ENCODE measurements at places on chromosomes 4 and X.

- no peak for DNase-seq
Observed at GRCh38 chr4:107130157-107130556, 94.0 kb upstream of the DKK2 start.

GRCh38 chrX:154308108-154308946, 12.7 kb downstream of the TKTL1 start:
- peak; percentile 89 for DNase-seq

DNA sequence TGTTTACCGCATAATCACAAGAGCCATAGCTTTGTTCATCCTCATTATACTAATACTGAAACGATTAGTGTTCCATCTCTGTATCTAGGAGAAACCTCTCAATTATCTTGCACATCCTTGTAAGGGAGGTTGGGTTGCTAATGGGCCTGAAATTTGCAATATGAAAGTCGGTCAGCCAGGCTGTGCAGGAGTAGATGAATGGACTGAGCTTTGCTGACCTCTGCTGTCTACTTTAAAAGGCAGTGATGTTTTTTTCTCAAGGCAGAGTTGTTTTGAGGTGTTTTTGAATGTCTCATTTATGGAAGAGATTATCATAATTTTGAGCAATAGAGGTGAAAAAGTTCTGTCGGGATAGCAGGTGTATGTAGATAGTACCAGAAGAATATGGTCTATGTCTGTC, 47.9 kb upstream of the LINC00632 start:
- no peak for DNase-seq

- DNase-seq = no peak
Observed at GRCh38 chr4:45855857-45856256, 268.0 kb downstream of the GABRG1 start.

- no peak for DNase-seq
Observed at GRCh38 chrX:3119376-3119775, 78.1 kb downstream of the ARSF start.

DNA sequence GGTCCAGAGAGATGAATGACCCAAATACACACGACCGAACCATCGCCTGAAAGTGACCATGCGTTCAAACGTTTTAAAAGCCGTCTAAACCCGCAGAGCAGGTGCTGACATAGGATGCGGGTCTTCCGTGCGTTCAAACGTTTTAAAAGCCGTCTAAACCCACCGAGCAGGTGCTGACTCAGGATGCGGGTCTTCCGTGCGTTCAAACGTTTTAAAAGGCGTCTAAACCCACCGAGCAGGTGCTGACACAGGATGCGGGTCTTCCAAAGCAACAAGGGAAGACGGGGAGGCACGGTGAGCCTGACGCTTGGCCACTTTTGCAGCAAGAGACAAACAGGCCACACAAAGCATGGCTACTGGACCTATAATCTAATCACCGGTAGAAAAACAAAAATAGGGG, 47.2 kb downstream of the GAK start:
- DNase-seq = no peak

GRCh38 chrX:132433001-132433400, 55.8 kb downstream of the MBNL3 start:
- no peak for DNase-seq

DNA sequence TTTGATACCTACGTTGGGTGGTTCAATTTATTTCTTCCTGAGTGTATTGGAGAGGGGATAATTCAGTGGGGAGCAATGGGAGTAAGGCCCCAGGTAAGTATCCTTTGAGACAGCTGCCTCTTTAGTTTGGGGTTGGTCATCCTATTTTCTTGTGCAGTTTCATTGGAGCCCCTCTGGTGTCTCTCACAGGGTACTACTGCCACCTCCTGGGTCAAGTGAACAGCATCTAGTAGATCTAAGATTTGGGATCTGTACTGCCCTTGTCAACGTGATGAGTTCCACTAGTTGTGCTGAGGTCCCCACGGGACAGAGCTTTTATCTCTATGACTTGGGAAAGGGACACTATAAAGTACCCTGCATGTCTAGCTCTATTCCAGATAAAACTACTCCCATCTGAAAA, 80.6 kb downstream of the PBDC1 start:
- DNase-seq = peak; percentile 3

GRCh38 chr4:43680421-43680820, 768.2 kb downstream of the KCTD8 start:
- DNase-seq = no peak

DNA sequence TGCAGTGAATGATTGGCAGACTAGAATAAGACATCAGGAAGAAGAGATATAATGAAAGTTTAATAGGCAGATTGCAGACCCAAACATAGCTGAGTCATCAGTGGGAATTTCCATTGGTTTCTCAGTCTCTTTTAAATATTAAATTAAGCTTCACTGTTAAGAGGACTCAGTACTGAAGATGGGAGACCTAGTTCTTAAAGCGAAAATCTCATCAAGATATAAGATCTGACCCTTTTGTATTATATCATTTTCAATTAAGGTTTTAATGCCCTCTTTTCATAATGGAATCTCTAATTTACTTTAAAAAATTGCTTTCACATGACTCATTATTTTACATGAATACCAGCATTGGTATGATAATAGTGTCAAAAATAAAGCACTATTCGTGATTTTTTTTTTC, 168.9 kb upstream of the ATOH1 start:
- DNase-seq = no peak

DNA sequence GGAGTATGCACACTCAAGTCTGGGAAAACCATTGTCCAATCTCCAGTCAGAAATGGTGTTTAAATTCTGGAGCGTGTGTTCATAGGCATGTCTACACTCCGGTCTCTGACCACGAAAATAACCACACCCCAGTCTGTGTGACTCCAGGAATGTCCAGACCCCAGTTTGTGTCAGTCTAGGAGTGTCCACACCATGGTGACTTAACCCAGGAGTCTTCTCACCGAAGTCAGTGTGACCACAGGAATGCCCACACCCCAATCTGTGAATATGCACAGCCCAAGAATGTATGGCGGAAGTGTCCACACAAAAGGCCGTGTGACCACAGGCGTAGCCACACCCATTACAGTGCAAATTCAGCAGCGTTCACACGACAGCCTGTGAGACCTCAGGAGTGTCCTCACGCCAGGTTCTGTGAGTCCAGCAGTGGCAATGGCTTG, 11.4 kb downstream of the FTSJ1 start:
- no peak for DNase-seq

GRCh38 chr4:8058031-8058479, 100.6 kb downstream of the ABLIM2 start:
- no peak for DNase-seq

DNA sequence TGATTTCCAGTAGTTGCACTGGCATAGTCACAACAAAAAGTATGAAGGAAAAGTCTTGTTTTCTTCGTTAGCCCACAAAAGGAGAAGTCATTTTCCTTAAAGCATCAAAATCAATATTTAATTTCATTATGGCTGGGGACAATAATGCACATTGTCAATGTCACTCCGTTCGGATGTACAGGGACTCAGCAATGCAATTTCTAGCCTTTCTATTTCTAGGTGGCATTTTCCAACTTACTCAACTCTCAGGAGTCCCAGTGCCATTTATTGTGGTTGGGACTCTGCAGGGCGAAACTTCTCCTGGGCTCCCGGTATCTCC, 99.6 kb downstream of the CEP135 start:
- no peak for DNase-seq

- no peak for DNase-seq
Observed at GRCh38 chrX:84336646-84337045, 148.6 kb upstream of the RPS6KA6 start.

DNA sequence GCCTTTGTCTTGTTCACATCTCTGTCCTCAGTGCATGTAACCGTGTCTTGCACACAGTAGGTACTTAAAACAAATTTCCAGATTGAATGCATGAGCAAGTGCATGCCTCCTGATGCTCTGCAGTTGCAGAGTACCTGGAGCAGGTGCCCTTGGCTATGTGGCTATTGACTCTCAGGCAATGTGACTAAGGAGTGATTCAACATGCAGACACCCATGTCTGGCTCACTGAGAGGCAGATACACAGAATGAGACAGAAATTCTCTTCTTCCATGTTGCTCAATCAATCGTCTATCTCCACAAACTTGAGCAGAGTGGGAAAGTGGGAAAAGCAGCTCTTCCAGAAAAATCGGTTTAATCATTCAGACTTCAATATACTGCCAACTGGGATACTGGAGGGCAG, 111.0 kb downstream of the CHRDL1 start:
- DNase-seq = no peak

- DNase-seq = no peak
Observed at GRCh38 chrX:68647156-68647957, at the start of gene STARD8. Gene STARD8 (plus strand): TSS chrX:68647666. CDS start chrX:68647883, 217 bp downstream.

GRCh38 chr4:83323136-83323535, 11.5 kb downstream of the HPSE start:
- no peak for DNase-seq

- DNase-seq = no peak
Observed at GRCh38 chrX:111823703-111824102, 52.3 kb upstream of the TRPC5OS start.

DNA sequence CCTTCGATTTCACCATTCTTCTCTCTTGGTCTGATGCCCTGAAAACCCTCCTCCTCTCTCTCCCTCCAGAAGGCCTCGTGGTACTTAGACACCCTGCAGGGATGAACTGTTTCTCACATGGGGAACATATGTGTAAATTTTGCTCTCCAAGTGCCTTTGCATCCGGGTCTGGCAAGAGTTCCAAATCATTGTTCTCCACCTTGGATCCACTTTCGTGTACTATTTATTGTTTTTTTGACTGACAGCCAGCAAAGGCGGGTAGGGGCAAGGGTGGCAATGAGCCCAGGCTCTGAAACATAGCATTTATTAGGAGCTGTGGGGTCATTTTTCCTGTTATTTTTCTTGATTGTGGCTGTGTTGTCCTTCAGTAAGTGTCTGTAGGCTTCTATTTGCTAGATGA, 81.7 kb downstream of the RTL5 start:
- no peak for DNase-seq

- no peak for DNase-seq
Observed at GRCh38 chrX:31036895-31037294, 34.9 kb downstream of the FTHL17 start.

DNA sequence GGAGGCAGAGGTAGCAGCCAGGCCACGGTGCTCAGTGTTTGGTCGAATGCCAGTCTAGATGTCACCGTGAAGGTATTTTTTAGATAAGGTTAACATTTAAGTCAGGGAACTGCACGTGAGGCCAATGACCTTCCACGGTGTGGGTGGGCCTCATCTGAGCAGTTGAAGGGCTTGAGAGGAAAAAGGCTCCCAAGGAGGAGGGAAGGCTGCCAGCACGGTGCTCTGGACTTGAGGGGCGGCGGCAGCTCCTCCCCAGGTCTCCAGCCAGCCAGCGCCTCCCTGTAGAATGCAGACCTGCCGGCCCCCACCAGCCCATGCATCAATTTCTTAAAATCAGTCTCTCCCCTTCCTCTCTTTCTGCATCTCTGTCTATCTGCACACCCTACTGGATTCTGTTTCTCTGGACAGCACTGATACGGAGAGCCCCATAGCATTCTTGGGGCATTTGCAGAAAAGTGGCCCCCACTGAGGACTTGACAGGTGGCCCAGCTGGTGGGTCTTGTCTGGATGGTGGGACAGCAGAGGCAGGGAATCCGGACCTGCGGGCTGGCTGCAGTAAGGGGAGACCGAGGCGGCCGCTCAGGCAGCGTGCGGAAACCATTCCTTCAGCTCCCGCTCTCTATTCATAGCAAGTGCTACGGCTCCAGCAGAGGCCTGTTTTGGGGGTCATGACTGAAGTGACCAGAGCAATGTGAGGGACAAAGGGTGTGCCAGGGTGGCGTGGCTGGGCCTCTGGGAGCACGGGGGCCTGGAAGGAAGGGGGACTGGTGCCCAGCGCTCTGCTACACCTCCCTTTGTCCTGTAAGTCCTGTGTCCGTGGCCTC, 7.9 kb upstream of the RGS12 start:
- DNase-seq = no peak

- no peak for DNase-seq
Observed at GRCh38 chrX:107773906-107774435, 1.6 kb downstream of the TSC22D3 start.

DNA sequence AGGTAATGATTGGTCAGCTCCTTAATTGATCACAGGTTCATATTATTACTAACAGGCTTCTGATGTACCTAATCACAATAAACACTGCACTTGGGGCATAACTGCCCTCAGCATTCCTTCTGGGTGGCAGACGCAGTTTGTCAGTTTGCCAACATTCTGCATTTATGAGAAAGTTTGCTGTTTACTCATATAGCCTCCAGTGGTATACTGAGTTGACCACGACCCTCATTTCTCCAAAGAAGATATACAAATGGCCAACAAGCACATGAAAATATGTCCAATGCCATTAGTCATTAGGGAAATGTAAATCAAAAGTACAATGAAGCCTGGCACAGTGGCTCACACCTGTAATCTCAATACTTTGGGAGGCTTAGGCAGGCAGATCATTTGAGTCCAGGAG, 26.3 kb downstream of the EFHC2 start:
- no peak for DNase-seq

GRCh38 chr4:18981234-18981615, 959.7 kb upstream of the LCORL start:
- no peak for DNase-seq

GRCh38 chr4:71261633-71262121, 77.1 kb upstream of the SLC4A4 start:
- peak; percentile 18 for DNase-seq

DNA sequence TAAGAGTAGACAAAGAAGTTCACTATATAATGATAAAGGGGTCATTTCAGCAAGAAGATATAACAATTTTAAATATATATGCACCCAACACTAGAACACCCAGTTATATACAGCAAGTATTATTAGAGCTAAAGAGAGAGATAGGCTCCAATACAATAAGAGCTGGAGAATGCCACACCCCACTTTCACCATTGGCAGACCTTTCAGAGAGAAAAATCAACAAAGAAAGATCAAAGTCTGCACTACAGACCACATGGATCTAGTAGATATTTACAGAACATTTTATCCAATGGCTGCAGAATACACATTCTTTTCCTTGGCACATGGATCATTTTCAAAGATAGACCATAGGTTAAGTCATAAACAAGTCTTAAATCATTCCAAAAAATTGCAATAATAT, 479.7 kb upstream of the DIAPH2 start:
- no peak for DNase-seq

DNA sequence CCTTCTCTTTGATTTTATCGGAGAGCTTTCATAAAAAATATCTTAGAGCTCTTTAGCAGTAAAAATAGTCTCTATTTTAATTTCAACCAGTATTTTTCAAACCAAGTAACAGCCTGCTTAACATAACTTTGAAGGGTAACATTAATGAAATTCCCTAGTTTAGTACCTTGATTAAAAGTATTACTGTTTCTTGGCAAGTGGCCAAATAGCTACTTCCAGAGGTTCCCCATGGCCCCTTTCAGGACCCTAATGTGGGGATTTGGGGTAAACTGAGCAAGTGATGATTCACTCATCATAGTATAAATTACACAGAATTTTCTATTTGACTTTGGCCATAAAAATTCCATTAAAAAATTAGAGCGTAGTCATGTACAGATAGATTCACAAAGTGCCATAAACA, 211.0 kb downstream of the CAMK2D start:
- no peak for DNase-seq

GRCh38 chrX:106932960-106933537, 12.8 kb downstream of the CLDN2 start:
- no peak for DNase-seq

- no peak for DNase-seq
Observed at GRCh38 chr4:8317474-8317873, 47.9 kb downstream of the HTRA3 start.
